Left ventricle myocardium inferior (tissue), 1 donor: ENCODE measurements at places on chromosomes 16 and 17. TPM values are rescaled to one million over a fixed set of nuclear protein-coding genes. Genes with fewer than 3 reads are reported as not detected.
A peak's percentile ranks its signal among the peaks of the same experiment; 100 is the strongest.

DNA sequence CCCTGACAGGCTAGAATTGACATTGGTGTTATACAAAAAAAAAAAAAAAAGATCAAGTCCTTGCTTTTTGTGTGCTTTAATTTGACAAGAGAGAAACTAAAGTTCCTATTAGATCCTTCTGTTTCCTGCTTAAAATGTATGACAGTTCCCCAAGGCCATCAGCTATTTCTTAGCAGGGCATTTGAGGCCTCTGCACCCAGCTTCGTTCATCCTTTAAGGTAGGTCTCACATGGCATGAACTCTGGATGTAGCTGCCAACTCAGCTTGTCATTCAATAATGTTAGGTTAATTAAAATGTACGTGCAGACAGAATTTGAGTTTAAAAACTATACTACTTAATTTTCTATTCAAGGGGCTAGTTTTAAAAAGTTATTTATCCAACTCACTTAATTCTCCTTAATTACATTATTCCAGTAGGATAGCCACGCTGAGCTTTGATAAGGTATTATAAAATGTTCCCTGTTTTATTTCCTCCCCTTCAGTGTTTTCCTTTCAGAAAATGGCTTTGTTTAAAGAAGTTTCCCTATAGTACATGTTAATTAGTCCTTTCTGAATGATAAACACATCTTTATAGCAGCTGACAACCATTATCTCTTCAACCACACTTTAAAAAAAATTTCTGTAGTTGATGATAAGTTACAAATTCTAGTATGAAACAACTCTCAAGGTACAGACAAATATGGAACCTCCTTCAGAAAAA is 1.2 kb upstream of the RFFL start:
- no peak overlapping the region for H3K4me3 ChIP-seq
- H3K36me3 ChIP-seq = no peaks in the 10 kb centered on the region
- H3K27ac ChIP-seq = peak overlapping the region; percentile 82
- H3K4me1 ChIP-seq = peaks cover 20% of the 10 kb centered on the region
- no peak for DNase-seq
- no peaks in the 10 kb centered on the region for H3K27me3 ChIP-seq

DNA sequence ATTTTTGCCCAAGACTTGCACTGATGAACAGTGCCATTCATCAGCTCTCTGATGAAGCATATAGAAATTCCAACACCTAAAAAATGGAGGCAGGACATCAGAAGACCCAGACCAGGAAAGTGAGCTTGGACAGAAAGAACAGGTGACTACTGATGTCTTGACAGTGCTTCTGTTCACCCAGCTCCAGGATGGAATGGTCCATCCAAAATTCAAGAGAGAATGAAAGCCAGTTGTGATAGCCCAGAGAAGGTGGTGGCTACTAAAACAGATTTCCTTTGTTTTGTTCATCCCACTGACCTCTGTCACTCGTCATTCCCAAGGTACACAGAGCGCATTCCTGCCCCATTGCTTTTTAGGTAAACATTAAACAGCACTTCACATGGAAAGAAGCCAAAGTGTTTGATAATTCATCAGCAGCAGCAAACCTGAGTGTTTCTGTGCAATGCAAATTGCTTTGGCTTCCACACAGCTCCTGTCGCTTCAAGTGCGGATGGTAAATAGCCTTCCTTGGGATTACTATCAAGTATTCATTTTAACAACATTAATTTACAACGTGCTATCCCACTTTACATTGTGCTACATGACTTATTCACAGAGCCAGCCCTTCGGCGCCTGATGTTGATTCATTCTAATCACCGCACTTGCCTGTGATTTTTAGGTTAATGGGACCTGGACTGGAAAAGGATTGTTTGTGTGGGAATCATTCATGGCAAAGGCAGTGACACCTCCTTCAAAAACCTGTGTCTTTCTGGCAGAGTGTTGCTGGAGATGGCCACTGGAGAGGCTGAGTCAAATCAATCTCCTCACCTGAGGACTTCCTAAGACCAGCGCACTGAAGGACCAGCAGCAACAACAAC is 65.1 kb upstream of the TOX3 start:
- no peaks in the 10 kb centered on the region for H3K4me1 ChIP-seq
- no peak for DNase-seq
- H3K27me3 ChIP-seq = no peaks in the 10 kb centered on the region
- no peak overlapping the region for H3K4me3 ChIP-seq

DNA sequence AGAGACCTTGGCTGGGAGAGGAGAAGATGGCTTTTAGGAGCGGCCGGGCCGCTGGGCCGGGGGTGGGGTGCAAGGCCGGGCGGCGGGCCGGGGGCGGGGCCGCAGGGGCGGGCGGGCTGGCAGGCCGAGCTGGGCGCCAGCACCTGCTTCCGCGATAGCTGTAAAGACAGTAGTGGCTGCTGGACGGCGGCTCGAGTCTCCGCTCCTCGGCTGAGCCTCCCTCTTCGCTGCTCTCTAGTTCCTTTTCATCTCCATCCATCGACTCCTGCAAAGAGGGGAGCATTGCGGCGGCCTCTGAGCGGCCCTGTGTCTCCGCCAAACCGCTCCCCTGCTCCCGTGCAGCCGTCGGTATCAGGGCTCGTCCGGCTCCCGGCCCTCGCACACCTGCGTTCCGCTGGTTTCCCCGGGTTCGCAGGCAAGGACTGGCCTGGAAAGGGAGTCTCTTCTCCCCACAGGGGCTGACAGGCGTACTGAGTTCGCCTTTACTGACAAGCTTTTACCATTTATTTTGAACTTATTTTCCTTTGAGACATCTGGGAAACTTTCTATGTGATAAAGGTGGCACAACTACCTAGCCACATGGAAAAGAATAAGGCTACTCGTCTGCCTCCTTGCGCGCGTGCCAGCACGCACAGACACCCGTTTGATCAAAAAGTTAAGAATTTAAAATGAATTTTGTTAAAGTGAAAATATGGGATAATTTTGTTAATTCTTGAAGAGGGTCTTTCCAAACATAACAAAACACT is at the start of gene C17orf75:
TSS of gene C17orf75 (minus strand) at position 317 of the 746 bp plus-strand sequence. CDS start at position 283, 34 bp downstream.
- H3K27ac ChIP-seq = peak within 1 kb of the TSS; percentile 92
- H3K4me3 ChIP-seq = peak within 1 kb of the TSS; percentile 75
- no peaks in the 10 kb centered on the region for H3K27me3 ChIP-seq
- H3K36me3 ChIP-seq = peaks cover 24% of the 10 kb centered on the region

DNAI2 gene
- total RNA-seq = not detected

- peaks cover 22% of the 10 kb centered on the region for H3K36me3 ChIP-seq
- H3K4me1 ChIP-seq = no peaks in the 10 kb centered on the region
- no peak for DNase-seq
- no peaks in the 10 kb centered on the region for H3K27me3 ChIP-seq
- H3K4me3 ChIP-seq = no peak overlapping the region
- H3K27ac ChIP-seq = no peak overlapping the region
Observed at GRCh38 chr17:3602499-3602898, 6.7 kb downstream of the TRPV1 start.

DNA sequence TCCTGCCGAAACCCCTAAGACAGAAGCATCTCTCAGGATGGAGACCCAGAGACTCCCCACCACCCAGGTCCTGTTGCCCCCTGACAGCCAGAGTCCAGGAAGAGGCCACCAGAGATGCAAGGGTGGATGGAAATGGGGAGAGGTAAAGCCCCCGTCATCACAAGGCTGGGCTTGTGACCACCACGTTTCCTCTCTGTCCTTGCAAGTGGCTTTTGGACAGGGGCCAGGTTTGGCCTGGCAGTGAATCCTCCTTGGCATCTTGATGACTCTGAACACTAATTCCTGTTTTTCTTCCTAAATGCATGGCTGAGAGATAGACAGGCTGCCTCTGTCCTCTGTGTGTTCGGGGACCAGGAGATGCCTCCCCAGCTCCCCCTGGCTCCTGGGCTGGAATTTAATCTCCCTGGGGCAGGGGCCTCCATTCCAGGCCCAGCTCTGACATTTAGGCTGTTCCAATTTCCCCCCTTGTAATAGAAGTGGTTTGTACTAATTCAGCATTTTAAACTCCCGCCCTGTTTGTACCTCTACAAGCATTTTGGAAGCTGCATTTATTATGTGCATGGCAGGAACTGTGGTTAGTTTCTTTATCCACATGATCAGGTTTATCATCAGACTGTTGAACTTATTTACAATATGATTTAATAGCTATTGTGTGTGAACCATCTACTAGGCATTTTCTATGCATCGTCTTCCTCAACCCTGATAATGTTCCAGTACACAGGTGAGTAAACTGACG is 116.1 kb upstream of the IRX6 start:
- no peaks in the 10 kb centered on the region for H3K4me1 ChIP-seq
- H3K27ac ChIP-seq = no peak overlapping the region
- H3K36me3 ChIP-seq = no peaks in the 10 kb centered on the region
- H3K4me3 ChIP-seq = no peak overlapping the region
- no peak for DNase-seq
- peaks cover 30% of the 10 kb centered on the region for H3K27me3 ChIP-seq

TBC1D3H gene
- total RNA-seq = not detected

- no peak overlapping the region for H3K4me3 ChIP-seq
- no peak for DNase-seq
- peak overlapping the region; percentile 10 for H3K27ac ChIP-seq
- peaks cover 50% of the 10 kb centered on the region for H3K4me1 ChIP-seq
- H3K27me3 ChIP-seq = no peaks in the 10 kb centered on the region
- no peaks in the 10 kb centered on the region for H3K36me3 ChIP-seq
Observed at GRCh38 chr16:56749672-56750491, 20.0 kb downstream of the NUP93 start.

- peaks cover 16% of the 10 kb centered on the region for H3K27me3 ChIP-seq
- DNase-seq = no peak
- H3K36me3 ChIP-seq = no peaks in the 10 kb centered on the region
- no peak overlapping the region for H3K27ac ChIP-seq
- H3K4me1 ChIP-seq = peaks cover 8% of the 10 kb centered on the region
Observed at GRCh38 chr17:79732804-79733691, 2.3 kb downstream of the ENPP7 start.

DNA sequence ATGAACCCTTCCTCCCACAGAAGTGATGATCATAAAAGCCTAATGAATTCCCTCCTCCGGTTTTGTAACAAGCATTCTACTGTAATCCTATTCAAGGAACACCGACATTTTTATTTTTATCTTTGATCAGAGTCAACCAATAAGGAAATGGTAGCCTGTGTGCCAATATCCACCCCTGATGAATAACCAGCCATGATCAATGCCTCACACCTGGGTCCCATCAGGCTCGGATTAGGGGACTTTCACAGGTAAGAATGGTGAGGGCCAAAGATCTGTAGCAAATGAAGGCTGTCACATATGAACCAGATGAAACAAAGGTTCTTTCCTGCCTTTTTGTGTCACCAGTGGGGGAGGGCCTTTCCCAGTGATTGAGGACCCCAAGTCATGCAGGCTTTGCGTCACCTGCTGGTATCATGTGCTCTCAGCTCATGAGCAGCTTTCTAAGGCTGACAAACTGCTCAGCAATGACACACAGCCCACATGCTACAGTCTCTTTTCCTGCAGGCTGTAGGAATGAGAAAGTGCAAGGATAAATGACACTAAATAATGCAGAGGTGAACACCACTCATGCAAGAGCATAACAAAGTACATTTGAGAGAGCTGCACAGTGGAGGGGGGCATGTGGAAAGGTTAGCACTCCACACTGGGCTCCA is 34.9 kb downstream of the TOM1L2 start:
- peak overlapping the region; percentile 62 for H3K27ac ChIP-seq
- H3K36me3 ChIP-seq = no peaks in the 10 kb centered on the region
- peaks cover 92% of the 10 kb centered on the region for H3K4me1 ChIP-seq
- no peak overlapping the region for H3K4me3 ChIP-seq
- H3K27me3 ChIP-seq = no peaks in the 10 kb centered on the region

DNA sequence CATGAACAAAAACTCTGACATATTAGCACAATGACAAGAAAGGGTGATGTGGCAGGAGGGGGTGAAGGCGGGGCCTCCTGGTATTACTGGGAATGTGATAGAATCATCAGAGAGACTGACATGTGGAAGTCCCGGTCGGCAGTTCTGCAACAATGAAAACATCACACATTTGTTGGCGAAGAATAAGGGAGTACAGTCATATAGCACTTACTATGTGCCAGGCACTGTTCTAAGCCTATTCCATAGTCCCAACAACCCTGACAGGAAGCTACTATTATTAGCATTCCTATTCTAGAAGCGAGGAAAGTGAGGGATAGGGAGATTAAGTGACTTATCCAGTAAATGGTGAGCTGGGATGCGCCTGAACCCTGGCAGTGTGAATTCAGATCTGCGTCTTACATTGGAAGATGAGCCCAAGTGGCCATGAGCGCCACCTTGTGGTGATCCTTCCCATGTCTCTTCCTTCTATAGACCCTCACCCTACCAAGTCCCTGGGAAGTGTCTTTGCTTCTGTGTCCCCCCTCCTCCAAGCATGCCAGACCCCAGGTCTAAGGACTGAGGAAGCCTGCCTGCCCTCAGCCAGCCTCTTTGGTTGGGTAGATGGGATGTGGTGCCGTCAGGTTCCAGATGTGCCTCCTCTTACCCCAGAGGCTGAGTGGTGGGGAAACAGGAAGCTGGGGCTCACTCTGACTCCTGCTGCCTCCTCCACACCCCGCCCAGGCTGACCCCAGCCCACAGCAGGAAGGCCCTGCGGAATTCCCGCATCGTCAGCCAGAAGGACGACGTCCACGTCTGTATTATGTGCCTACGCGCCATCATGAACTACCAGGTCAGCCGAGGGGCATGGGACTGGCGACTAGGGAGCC is 14.0 kb downstream of the FMNL1 start:
- H3K4me3 ChIP-seq = no peak overlapping the region
- H3K27me3 ChIP-seq = no peaks in the 10 kb centered on the region
- peaks cover 28% of the 10 kb centered on the region for H3K36me3 ChIP-seq
- H3K4me1 ChIP-seq = peaks cover 13% of the 10 kb centered on the region

SHISA9 gene
- 0.30 TPM for total RNA-seq

RBFOX1 gene
- total RNA-seq = 71.8 TPM
